Activated gamma-delta T cell treated with Interleukin-2 at 50 U/mL for 16 hours (primary cell): ENCODE measurements at places on chromosomes 1 and 21.

DNA sequence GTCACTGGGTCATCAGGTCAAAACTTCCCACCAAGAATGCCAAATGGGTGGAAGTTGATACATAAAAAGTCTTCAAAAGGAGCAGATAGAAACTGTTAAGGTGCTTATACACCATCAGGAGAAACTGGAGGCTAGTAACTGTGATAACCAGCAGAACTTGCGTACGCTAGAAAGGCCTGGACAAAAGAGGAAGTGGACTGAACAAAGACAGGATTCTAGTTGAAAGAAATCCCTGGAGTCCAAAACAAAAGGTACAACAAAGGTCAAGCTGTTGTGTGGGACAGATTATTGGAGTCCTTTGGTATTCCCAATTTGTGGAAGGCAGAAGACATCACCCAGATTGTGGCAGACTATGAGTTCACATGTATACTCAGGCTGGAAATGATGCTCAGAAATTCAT, 215.8 kb upstream of the PBX1 start:
- no peak for DNase-seq

DNA sequence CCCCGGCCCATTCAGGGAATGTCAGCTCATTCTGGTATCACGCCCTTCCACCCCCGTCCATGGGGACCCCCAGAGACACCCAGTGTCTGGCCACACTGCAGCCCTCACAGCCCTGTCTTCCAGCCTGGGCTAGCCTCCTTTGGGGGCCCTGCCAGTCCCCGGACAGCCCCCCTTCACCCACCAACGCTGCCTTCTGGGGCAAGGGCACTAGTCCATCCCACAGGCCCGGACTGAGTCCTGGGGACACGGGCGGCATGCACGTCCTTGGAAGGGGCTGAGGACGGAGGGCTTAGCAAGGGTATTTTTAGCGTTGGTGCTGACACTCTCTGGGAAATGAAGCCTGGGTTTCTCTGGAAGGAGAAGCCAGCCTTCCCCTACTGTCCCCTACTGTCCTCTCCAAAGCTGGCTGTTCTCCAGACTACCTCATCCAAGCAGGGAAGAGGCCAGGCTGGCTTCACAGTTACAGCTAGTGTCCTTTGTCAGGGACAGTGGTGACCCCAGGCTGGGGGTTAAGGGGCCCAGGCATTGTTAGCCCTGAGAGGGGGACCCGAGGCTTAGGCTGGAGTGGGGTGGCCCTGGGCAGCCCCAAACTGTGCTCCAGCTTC, 39.5 kb downstream of the COQ8A start:
- DNase-seq, result no peak

DNA sequence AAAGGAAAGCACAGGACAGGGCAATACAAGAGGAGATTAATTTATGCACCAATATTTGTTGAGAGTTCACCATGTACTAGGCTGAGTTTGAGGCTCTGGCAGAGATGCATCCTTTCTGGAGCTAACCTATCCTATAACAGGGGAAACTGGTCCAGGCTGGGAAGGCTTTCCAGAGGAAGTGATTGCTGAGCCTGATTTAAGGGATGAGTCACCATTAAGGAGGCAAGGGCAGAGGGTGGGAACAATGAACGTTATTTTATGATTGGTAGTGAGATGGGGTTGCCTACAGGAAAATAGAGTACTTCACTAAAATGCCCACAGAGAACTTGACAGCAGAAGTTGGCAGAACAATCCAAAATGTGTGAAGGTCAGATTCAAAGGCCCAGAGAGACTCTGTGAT, 141.4 kb downstream of the PLPP3 start:
- DNase-seq, result no peak

DNA sequence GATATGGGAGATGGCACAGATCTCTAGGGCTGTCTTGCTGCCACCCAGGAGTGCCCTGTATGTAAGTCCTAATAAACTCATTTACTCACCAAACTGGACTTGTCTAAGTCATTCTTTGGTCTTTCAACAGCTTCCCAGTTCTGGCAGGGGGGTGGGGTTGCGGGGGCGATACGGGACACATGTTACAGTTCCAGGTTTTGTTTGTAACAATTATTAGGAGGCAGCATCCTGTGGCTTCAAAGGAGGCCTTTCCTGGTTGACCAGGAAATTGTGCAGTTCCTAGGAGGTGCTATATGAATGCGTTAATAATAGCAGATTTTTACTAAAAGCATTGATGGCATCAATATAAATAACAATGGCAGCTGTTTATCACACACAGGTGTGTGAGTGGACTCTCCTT, 42.7 kb upstream of the TRIM45 start:
- no peak for DNase-seq

DNA sequence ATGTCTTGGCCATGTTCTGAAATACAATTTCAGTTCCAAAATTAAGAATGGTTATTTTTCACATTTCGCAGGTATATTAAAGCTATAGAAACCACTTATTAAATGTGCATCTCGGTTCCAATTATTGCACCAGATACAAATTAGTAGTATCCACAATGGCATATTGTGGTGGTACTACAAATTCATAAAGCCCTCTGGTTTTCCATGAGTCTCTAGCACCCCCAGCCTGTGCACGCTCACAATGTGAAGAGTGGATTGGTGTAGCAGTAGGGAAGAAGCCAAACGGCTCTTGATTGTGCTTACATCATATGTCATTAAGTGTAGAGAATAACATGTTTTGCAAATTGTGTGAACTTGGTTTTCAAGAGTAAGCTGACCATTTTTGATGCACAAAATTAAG, 1.9 kb upstream of the BRINP3 start:
- DNase-seq, result no peak

GRCh38 chr21:16811011-16811410, 701.8 kb upstream of the CXADR start:
- DNase-seq, result no peak

GRCh38 chr21:16215663-16216183, 485.9 kb downstream of the USP25 start:
- no peak for DNase-seq

GRCh38 chr1:18158714-18159113, 51.1 kb downstream of the IGSF21 start:
- DNase-seq, result no peak

DNA sequence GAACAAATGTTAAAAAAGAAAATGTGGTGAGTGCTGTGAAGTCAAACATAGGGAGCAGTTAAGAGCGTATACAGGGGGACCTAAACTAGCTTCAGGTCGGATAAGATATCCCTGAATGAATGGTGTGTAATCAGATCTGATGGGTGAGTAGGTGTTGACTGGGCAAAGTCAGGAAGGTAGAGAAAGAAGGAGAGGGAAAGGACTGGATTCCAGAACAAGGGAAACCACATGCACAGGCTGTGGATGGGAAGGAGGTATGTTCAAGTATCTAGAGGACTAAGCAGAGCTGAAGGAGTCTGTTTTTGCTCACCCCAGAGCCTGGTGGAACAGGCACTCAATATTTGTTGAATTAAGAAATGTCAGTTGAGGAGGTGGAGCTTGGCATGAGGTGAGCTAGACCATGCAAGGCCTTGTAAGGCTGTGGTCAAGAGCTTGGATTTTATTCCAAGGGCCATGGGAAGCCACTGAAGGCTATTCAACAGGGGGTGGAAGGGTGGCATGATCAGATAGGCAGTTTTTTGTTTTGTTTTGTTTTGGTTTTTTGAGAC, 27.4 kb downstream of the MAP7D1 start:
- no peak for DNase-seq

DNA sequence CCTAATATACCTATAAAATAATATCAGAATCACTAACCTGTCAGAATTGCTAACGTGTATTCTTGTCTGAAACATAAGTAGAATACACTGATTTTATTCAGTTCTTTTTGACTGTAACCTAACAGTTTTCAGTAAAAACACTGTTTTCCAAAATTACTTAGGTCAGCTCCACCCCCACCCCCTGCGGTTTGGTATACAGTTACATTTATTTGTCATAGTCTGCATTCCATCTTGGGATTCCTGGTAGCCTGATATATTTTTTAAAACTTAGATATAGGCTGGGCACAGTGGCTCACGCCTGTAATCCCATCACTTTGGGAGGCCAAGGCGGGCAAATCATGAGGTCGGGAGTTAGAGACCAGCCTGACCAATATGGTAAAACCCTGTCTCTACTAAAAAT, 19.8 kb upstream of the ABCD3 start:
- DNase-seq, result no peak

GRCh38 chr1:5343256-5344020, 648.8 kb downstream of the NPHP4 start:
- DNase-seq, result no peak

DNA sequence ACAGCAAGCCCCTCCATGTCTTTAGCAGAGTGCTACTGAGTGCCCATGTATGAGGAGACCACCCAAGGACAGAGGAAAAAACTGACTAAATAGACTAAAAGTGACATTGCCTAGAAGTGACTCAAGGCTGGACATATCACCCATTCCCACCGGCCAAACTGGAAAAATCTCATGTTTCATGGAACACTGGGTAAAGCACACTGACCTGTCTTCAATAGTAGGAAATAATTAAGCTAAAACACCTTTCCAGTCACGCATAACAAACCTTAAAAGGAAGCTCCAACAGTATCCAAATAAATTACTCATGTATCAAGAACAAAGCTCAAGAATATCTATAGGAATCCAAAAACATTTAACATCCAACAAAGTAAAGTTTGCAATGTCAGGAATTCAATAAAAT, 120.4 kb downstream of the SNX7 start:
- no peak for DNase-seq

DNA sequence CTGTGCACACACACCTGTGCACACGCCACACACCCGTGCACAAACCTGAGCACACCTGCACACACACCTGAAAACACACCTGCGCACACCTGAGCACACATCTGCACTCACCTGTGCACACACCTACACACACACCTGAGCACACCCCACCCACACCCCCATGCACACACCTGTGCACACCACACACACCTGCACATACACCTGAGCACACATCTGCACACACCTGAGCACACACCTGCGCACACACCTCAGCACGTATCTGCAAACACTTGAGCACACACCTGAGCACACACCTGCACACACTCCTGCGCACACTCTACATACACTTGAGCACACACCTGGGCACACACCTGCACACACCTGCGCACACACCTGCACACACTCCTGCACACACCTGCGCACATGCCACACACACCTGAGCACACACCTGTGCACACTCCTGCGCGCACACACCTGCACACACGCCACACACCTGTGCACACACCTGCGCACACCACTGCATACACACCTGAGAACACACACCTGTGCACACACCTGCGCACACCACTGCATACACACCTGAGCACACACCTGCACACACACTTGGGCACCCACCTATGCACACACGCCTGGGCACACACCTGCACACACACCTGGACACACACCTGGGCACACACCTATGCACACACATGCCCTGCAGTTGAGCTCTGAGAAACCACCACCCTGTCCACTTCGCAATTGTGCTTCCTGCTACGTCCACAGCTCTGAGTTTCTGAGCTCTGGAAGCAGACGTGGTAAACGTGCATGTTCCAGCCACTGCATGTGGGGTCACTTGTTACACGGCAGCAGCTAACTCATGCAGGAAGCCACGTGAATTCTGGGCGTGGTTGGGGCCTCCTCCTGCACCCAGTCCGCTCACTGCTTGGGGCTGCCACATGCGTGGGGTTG, 8.0 kb upstream of the C1orf159 start:
- DNase-seq, result no peak

- DNase-seq, result no peak
Observed at GRCh38 chr1:40712405-40712944, 21.0 kb downstream of the NFYC start.

DNA sequence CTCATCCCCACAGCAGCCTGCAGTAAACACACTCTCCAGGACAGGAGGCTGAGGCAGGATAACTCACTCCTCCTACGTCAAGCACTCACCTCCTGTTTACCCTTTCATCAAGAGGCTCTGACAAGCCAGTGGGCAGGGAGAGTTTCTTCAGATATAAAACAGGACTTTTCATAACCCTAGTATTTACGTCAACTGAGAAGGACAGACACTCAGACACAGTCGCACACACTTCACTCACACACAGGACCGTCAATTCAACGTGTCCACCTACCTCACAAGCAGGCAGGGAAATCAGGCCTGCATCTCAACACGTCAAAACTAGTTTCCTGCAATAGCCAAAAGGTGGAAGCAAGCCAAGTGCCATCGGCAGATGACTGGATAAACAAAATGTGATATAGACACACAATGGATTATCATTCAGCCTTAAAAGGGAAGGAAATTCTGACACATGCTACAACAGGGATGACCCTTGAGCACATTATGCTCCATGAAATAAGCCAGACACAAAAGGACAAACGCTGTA, 48.6 kb downstream of the ITPKB start:
- no peak for DNase-seq

DNA sequence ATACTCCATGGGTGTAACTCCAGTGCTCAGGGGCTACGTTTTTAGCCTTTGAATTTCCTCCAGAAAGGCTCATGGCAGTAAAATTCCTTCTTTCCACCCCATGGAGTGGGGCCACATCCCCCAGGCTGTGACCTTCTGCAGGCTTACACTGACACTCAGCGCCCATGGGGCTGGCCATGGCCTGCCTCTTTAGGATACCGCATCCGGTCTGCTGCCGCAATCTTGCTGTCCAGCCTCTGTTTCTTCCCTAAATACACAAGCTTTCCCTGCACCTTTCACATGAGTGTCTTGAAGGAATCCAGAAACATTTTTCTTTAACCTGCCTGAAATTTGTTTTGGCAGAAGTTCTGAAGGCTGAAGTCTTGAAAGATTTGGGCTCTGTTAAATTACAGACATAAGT, 170.5 kb downstream of the NTMT2 start:
- no peak for DNase-seq

GRCh38 chr21:26099610-26100219, 70.9 kb downstream of the APP start:
- DNase-seq, result no peak

DNA sequence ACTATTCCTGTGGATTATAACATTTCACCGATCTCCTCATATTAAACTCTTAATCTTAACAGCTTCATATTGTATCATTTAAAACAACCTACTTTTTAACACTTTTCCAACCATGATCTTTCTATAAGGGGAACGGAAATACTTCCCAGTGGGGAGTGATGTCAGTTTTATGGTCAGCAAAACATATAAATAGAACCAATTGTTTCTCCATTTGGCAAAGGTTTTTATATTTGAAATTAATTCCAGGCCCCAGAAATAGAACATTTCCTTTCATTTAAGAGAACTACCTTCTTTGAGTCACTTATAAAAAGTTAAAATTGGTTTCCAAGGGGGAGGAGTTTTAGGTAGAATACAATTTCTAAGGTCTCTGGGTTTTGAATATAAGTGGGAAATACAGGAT, 189.6 kb downstream of the TGFBR3 start:
- DNase-seq, result no peak
